ENCODE measurements at places on chromosomes 3 and 15.
A peak's percentile ranks its signal among the peaks of the same experiment; 100 is the strongest.

DNA sequence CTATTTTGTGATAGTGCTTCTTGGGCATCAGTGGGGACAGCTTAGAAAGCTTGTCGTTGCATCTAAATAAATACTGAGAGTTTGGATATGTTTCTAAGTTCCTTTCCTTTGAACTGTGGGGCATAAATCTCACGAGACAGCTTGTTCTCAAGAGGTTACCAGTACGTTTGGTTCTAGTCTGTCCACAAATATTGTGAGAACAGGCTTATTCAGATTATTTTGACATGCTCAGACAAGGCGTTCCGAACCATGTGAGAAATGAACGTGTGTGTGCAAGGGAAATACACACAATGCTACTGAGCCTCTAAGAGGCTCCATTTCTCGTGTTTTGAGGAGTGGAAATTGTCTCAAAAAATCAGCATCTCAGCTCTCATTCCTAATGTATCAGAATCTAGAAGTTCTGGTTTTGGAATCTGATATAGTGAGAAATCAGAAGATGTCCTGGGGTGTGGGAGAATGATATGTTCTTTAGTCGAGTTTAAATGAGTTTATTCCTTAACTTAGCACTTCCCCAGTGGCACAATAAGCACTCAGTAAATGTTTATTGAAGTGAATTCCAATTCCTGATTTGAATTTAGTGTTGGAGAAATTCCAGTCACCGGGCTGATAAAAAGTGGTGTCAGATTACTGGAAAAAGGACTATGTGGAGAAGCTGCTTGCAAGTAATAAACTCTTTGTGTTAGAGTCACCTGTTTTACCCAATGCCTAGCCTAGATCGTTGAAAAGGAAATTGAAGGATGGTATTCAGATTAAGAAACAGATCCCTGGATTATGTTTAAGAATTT lies 481.5 kb downstream of the LPP start:
- no peak for DNase-seq

GRCh38 chr3:82114589-82114988 lies 353.1 kb upstream of the GBE1 start:
- DNase-seq = no peak

DNA sequence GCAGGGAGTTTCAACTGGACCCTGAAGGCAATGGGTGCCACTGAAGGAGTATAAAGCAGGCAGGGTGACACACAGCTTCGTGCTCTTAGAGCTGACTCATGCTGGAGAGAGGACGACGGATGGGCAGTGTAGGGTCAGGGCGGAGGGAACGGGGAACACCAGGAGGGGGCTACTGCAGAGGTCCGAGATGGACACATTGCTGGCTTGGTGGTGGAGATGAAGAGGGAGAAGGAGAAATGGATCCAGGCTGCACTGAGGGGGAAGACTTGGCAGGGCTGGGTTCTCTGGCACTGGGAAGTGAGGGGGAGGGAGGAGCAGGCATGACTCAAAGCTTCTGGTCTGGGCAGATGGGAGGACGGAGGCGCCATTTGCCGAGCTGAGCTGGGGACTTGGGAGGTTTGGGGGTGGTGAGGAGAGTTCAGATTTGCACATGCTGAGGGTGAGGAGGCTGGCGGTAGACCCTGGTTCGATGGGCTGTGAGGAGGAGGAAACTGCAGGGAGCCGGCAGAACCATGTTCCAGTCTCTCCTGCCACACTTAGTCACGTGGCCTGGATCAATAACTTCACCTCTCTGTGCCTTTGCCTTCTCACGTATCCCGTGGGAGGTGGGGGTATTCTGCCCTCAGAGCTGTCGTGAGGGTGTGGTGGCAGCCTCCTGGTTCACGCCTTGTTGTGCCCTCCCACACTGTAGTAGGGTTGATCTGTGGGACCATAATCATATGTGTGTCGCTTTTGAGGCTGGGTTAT lies 4.6 kb upstream of the KCTD6 start:
- no peak for DNase-seq

DNA sequence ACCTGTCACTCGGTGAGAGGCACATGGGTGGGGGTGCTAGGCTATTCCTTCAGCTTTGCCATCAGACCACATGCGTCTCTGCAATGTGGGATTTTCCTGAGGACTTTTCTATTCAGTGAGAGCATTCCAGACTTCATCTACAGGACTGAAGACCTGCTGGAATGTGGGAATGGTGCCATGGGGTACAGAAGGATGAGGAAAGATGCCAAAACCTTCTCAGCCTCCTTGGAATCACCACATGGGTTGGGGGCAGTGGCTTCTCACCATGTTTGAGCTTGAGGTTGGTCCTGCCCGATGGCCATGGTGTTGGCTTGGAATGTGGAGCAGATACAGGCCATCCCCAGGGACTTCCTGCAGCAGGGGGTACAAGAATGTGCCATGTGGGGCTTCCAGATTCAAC lies 80.9 kb upstream of the KLF13 start:
- no peak for DNase-seq

GRCh38 chr3:182812123-182812522 lies 18.8 kb downstream of the ATP11B start:
- DNase-seq = no peak

- DNase-seq = no peak
These were observed 18.9 kb upstream of the GOLGB1 start for GRCh38 chr3:121768452-121768851.

DNA sequence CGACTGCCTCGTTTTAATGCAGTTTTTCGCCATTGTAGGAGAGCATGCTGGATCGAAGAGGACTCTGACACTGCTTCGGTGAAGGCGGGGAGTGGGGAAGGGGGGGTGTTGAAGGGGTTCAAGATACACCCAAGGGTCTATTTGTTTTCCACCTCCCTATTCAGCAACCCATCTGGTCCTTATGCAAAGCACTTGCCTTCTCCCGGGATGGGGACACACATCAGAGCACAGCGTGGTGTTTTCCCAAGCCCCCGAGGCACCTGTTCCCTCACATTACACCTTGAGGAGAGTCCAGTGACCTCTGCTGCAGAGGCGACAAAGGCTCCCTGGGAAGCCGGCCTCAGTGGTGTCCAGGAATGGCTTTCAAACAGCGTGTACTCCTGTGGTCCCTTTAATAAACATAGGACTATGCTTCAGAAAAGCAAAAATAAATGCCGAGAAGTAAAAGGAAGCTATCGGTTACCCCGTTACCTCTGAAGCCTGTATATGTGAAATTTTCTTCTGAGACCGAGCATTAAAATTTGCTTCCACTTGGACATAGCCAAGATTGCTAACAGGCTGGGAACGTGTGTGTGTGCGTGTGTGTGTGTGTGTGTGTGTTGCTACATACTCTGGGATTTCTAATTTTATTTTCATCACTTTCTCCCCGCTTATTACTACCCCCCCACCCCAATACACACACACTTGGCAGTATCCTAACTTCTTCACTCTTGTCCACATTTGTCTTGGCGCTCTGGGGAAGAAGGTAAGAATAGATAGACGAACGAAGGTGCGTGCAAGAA lies 53.2 kb downstream of the CCDC54 start:
- no peak for DNase-seq

- no peak for DNase-seq
These were observed 151.4 kb downstream of the OTOL1 start for GRCh38 chr3:161647936-161648470.

- DNase-seq = no peak
These were observed 7.1 kb downstream of the NPTN start for GRCh38 chr15:73626072-73626471.

DNA sequence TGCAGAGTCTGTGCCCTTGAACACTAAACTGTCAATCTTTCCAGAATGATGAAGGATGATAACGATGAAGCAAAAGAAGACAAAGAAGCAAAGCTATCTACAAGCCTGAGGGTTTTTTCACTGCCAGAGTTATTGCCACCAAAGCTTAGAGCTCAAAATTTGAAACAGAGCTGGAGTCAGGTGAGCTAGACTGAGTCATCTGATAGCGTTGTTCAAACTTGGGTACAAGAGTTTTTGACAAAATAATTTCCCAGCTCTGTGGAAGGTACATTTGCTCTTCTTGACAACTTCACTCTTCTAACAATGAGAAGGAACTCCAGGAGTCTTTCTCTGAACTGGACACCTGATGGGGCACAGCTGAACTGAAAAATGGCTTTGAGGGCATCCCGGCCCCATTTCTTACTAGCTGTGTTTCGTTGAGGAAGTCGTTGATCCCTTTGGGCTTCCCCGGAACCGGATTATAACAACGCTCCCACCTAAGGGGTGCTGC lies 715 bp downstream of the MCCC1 start:
- DNase-seq = no peak

DNA sequence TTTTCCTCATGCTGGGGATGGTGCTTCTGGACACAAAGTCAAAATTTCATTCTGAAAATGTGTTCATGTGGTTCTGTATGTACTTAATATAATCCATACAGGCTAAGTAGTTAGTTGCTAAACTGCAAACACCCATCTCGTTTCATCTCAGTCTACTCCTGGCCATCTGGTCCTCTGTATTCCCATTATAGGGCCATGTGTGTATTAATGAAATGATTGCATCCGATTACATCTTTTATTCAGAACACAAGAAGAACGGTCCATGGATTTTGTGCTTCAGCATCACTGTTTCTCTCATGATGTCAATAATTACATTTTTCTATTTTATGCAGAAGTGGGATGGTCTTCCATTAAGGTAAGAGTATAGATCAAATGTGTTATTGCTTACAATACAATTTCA lies 6.1 kb upstream of the GJD2 start:
- no peak for DNase-seq

DNA sequence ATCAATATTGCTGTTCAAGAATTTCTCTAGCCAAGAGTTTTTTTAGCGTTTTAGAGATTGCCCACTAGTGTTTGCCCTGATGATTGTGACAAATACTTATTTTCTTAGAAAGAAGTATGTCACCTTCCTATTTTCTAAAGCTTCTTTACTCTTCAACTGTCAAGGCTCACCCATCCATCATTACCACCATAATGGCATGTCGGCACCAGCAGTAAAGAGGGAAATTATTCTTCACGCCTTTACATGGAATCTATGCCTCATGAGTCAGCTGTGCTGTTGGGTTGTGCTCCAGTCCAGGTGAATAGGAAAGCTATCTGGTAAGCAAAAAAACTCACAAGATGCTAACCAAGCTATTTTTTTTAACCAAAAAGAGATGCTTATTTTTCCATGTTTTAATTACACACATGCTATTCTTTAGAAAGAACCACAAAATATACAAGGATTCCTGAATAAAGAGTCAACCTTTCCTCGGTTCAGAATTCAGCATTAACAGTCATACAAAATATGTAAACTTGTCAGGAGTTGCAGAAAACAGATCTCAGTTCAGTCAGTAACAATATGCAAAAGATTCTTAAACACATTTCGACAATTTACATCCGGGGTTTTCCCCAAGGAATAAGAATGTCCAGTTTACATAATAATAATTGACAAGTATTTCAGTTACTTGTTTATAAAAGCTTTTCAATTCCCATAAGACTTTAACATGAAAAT lies 128.0 kb downstream of the ATP8B4 start:
- DNase-seq = no peak

- no peak for DNase-seq
These were observed 147.3 kb upstream of the CDIN1 start for GRCh38 chr15:36432161-36432560.

DNA sequence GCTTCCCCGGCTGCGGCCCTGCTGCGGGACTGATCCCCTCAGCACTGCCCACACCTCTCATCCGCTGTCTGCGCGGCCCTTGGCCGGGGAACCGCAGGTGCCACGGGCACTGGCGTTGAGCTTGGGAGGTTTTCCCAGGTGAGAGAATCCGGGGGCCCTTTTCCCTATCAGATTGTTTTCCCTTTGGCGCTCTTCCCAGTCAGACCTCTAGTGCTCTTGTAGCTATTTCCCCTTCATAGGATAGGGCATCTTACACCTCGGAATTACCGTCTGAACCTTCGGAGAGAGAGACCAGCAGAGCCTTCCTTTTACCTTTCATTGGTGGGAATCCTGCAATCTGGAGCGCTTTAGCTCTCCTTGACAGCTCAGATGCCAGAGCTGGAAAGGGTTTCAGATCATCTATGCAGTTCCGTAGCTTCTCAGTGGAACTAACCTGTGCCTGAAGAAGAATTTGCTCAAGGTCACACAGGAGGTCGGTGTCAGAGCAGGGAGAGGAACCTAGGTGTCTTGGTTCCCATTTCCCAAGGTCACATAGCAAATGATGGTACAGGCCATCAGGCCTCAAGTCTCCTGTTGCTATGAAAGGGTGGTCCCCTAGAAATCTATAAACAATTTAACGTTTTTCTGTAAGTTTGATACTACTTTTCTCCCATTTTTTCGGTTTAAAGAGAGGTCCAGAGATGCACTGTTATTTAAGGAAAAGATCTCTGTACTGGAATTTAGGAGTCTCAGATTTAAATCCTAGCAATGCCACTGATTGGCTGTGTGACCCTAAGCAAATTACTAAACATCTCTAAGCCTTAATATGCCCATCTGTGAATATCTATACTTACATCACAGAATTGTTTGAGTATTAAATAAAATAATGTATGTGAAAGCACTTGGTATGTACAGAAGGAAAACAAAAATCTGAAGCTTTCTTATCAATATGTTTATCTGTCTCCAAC lies 916 bp downstream of the IDH3A start:
- DNase-seq = no peak

DNA sequence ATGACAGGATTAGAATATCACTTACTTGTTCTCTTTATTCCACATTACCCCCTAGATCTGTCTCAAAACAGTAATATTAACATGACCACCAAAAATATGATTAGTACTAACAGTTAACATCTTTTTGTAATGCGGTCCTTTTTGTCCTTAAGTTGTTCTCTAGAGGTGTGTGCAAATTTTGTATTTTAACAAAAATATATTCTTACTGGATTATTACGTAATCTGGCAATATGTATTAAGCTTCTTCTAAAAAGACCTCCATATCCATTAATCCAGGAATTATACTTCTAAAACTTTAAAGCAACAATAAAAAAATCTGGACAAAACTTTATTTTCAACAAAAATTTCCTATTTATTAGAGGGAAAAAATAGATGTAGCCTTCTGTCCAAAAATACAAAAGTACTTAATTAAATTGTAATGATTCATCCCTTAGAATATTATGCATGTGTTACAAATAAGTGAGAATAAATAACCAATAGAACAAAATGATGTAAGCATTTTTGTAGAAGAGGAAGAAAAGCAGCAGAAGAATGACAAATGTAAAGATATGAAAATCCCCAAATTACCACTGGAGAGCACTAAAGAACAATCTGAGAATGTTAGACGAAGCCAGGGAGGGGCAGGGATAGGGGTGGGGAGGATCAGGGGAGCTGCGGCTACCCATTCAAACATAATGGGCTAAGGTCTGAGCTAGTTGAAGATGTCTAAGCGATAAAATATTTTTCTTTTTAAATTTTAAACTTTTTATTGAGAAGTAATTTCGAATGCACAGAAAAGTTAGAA lies 945.6 kb downstream of the MCTP2 start:
- no peak for DNase-seq

- DNase-seq = no peak
These were observed 37.3 kb upstream of the KLHL6 start for GRCh38 chr3:183592821-183593220.

DNA sequence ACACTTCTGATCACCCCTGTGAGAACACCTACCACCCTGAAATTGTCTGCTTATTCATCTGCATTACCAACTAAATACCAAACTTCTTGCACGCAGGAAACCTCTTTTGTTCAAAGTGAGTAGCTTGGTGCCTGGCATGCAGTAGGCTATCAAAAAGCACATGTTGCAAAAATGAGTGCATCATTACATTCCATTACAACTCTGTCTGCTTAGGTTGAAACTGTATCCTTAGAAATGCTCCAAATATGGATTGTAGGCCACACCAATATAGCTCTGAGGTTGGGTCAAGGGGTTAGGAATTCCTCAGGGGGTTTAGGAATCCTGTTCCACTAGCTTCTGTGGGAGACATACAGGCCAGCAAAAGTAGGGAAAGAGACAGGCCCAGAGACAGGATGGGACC lies 107.2 kb downstream of the THRB start:
- no peak for DNase-seq

- DNase-seq = peak; percentile 16
These were observed 165.2 kb upstream of the UMPS start for GRCh38 chr3:124565013-124565412.
